Occipital lobe (tissue), 3 donors: ENCODE measurements at places on chromosomes 7 and 10. TPM values are rescaled to one million over a fixed set of nuclear protein-coding genes. Genes with fewer than 3 reads are reported as not detected.

The ELMO1 gene
- total RNA-seq: 78.9 TPM

The GBX1 gene
- not detected for total RNA-seq

The SFTPA1 gene
- total RNA-seq: 0.16 TPM

The EXOC6 gene
- 147 TPM for total RNA-seq

The ACHE gene
- 16.1 TPM for total RNA-seq
